ENCODE measurements at places on chromosomes 3 and 15.

DNA sequence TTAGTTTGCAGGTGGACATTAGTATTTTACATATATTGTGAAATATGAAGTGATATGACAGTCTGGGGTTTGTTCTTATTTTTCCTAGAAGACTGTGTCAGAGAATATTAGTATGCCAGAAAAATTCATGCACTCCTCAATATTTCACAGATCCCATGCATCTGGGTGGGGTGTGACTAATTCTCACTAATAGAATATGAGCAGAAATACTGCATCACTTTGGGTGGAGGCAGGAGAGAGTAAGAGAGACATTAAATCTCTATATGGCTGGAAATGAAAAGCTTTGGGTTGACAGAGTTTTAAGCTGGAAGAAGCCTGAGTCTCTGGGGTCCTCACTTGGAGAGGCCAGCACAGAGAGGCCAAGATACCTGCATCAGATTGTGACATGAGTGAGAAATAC, 101.3 kb upstream of the DPH6 start:
- DNase-seq: no peak

DNA sequence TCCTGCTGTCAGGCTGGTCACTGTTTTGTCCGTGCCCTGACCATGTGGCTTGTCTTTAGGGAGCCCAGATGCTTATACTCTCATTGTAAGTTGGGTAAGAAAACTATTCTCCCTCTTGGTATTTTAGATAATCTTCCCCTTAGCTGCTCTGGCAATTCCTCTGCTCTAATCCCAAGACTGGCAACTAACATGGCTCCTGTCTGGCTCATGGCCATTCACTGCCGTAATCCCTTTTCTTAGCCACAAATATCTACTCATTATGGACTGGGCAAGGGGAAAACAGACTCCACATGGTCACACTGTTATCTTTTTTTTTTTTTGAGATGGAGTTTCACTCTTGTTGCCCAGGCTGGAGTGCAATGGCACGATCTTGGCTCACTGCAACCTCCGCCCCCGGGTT, 38.8 kb downstream of the TYRO3 start:
- DNase-seq: no peak

- DNase-seq: no peak
Measured at GRCh38 chr3:178584722-178585380, 48.6 kb downstream of the KCNMB2 start.

- DNase-seq: no peak
Measured at GRCh38 chr3:4271834-4272233, 31.3 kb upstream of the SETMAR start.

GRCh38 chr3:15553749-15554148, 32.2 kb upstream of the COLQ start:
- no peak for DNase-seq

GRCh38 chr3:152323834-152324233, 55.1 kb downstream of the MBNL1 start:
- DNase-seq: no peak

- DNase-seq: no peak
Measured at GRCh38 chr3:72085036-72085435, 300.1 kb upstream of the PROK2 start.

DNA sequence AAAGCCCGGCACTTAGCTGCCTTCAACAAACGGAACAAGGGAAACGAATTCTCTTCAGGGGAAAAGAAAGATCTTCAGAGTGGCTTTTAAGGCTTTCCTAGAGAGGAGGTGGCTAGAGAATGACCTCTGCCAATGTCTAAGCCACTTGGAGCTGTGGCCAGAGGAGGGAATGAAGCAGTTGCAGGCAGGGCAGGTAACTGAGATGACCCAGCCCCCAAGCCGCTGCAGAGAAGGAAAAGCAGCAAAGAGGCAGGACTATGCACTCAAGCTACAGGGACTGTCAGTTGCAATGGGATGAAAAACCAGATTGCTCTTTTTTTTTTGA, 113.5 kb downstream of the SEC22A start:
- no peak for DNase-seq

GRCh38 chr3:69391554-69391953, 5.7 kb upstream of the FRMD4B start:
- no peak for DNase-seq

All from activated T-cell treated with anti-CD3 and anti-CD28 coated beads, Interleukin-2, amount 50 U/mL, for 24 hours (primary cell).